ENCODE measurements at places on chromosomes 5 and 9.

GRCh38 chr9:130955947-130956621 lies 17.0 kb upstream of the FIBCD1 start:
- DNase-seq, result no peak

GRCh38 chr5:81579262-81579924 lies 171.5 kb downstream of the SSBP2 start:
- peak; percentile 16 for DNase-seq

- peak; percentile 71 for DNase-seq
Measured at GRCh38 chr5:143376911-143377813, 26.3 kb downstream of the NR3C1 start.

DNA sequence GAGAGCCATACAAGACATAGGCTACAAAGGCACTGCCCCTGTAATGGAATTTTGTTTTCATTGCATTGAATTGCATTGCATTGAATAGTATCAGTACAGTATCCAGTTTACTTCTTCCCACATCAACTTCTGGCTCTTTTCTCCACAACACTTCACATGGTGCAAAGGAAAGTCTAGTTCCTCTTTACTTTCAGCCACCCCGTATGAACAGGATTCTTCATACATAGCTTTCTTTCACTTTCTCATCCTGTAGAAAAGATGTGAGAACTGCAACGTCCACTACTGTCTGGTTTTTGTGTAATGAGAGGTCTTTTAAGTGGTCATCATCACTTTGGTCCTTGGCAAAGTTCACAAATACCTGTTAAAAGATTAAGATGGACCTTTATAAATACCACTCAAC lies 20.2 kb downstream of the NIPSNAP3B start:
- DNase-seq, result no peak

DNA sequence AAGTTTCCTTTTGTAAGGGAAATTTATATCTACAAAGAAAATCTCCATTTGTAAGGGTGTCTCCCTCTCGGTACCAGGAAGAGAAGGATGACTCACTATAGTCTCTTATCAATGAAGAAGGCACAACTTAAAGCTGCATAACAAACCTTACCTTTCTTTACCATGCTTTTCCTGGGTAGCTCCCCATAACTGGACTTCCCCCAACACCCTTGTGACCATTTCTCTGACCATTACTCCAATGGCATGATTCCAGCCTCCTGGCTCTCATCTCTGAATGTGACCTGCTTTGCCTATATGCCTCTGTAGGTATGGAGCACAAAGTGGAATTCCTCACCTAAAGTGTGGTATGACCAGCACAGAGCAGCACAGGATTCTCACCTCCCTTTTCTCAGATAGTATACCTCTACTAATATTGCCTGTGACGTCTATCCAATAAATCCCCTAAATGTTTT lies 62.8 kb downstream of the GNA14 start:
- no peak for DNase-seq

- DNase-seq, result no peak
Measured at GRCh38 chr9:38065369-38066075, 3.5 kb downstream of the SHB start.

GRCh38 chr9:34995670-34996060 lies 6.1 kb downstream of the DNAJB5 start:
- no peak for DNase-seq

DNA sequence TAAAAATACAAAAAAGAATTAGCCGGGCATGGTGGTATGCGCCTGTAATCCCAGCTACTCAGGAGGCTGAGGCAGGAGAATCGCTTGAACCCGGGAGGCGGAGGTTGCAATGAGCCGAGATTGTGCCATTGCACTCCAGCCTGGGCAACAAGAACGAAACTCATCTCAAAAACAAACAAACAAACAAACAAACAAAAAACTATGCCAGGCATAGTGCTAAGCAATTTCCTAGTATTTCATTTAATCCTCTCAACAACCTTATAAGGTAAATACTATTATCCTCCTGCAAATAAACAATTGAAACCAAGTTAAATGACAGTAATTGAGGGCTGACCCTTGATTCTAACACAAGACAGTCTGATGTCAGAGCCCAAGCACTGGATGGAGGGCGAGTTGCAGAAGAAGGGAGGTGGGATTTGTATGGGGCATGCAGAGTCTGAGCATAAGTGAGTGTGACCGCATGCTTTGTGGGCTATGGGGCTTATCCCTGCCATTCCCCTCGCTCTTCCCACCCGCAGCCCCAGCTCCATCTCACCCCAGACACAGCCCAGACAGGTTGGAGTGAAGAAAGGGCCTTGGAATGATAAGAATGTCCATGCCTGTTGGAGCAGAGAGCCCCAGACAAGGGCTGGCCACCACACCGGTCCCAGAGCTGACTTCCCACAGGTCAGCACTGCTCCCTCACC lies 24.3 kb upstream of the RPS14 start:
- peak; percentile 94 for DNase-seq

- no peak for DNase-seq
Measured at GRCh38 chr5:115857057-115857479, 15.3 kb downstream of the AP3S1 start.

GRCh38 chr5:172450861-172451695 lies 3.2 kb downstream of the SH3PXD2B start:
- peak; percentile 41 for DNase-seq

DNA sequence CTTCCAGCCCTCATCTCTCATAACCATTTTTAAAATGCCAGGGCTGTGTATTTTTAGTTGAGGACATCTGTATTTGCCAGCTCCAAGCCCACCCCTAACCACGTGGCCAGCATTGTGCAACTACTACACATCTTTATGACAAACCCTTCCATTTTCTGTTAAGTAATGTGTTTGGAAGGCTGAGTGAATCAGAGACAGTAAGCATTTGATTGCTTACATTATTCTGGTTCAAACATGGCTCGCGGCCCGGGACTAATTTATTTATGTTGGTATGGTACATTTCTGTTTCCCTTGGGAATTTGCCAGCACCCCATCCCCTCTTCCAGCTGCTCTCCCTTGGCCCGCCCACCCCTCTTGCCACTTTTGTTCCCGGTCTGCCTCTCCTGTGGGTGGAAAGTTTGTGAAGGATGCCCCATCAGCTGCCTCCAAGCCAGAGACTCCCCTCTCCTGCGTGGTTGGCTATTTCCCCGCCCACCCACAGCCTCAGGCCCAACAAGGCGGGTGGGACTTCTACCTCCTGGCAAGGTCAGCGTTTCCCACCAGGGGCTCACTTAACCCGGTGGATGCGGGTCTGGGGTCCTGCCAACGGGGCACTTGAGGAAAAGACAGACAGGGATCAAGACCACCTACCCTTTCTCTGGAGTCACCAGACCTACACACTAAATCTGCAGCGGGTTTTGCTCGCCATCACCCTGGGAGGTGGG lies 162.2 kb downstream of the HSD17B3 start:
- peak; percentile 93 for DNase-seq
